Activated naive CD4-positive, alpha-beta T cell treated with anti-CD3 and anti-CD28 coated beads for 36 hours (primary cell): ENCODE measurements at places on chromosomes 13 and 19. TPM values are rescaled to one million over a fixed set of nuclear protein-coding genes. Genes with fewer than 3 reads are reported as not detected.

DNA sequence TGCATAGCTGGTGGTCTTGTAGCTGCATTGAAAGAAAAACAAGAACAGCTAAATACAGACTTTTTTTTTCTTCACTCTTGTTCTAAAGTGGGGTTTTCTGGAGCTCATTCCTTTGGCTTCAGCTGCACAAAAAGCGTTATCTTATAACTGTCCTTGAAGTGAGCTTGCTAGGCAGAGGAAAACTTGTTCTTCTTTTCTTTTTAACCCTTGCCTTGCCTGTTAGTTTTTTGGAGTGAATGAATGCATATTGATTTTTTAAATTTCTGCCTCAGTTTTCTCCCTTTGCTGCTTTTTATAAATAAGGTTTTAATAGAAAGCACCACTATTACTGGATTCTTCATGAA lies 1.5 kb downstream of the ZNF765 start:
- no peak for DNase-seq
- H3K36me3 ChIP-seq: peaks cover 34% of the 10 kb centered on the region
- H3K27ac ChIP-seq: no peak overlapping the region
- H3K4me3 ChIP-seq: peak overlapping the region; percentile 88

DNA sequence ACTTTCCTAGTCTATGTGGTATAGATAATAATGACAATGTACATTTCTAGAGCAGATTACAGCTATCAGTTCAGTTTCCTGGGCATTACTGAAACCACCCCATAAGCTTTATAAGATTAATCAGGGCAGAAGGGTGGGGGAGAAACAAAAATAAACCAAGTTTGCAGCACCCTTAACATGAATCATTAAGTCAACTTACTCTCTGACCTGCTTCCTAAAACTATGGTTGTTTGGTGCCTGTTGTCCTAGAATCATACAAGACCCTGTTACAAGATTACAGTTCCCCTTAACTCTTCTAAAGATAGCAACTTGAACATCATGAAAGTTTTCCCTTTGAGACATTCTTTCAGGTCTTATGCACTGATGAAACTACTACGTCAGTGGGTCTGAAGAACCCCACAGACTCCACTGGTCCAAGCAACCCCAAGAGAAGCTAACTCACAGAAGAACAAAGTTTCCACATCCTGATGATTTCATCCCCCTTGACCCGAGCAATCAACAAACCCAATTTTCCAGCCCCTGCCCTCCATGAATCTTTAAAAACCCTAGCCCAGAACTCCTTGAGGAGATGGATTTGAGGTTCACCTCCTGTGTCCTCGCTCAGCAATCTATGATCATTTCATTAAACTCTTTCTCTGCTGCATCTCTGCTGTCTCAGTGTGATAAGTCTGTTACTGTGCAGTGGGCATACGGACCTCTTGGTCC lies 336.5 kb downstream of the FOXO1 start:
- no peaks in the 10 kb centered on the region for H3K36me3 ChIP-seq
- H3K27ac ChIP-seq: no peak overlapping the region
- H3K4me1 ChIP-seq: peaks cover 30% of the 10 kb centered on the region
- DNase-seq: no peak
- no peaks in the 10 kb centered on the region for H3K27me3 ChIP-seq
- H3K4me3 ChIP-seq: no peak overlapping the region

GRCh38 chr13:74077792-74078191 lies 56.4 kb downstream of the KLF12 start:
- H3K4me3 ChIP-seq: no peak overlapping the region
- DNase-seq: no peak
- no peaks in the 10 kb centered on the region for H3K27me3 ChIP-seq

DNA sequence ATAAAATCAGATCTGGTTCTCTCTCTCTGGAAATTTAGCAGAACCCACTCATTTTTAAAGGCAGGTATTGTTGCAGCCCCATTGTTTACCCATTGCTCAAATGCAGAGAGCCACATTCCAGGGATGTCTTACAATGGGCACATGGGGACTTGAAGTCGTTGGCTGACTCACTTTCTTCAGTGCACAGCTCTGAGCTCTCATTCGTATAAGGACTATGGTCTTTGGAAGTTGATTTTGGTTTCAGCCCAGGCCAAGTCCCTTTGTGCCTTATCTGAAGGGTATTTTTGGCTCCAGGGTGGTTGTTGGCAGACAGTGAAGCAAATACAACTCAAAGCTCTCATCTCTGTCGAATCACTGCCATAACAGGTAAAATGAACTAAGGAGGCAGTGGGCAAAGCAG lies 47.3 kb upstream of the CLDN10 start:
- peaks cover 9% of the 10 kb centered on the region for H3K27me3 ChIP-seq
- no peak for DNase-seq
- no peaks in the 10 kb centered on the region for H3K4me1 ChIP-seq
- H3K27ac ChIP-seq: no peak overlapping the region

DNA sequence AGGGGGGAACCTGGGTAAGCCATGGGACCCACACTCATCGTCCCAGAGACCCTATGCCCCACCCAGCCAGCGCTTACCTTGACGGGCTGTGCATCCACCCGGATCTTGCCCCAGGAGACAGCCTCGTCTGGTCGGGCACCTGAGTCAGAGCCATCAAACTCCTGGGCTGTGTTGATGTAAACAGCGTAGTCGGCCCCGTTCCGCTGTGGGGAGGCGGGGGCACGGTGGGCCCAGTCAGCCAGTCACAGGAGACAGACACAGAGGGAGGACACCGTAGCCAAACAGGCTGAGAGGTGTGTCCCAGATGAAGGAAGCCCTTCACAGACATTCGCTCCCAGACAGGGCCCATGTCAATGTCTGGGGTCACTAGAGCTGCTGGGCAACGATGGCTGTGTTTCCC lies 5.7 kb downstream of the DHPS start:
- no peaks in the 10 kb centered on the region for H3K27me3 ChIP-seq
- peaks cover 36% of the 10 kb centered on the region for H3K36me3 ChIP-seq
- no peak for DNase-seq
- no peak overlapping the region for H3K27ac ChIP-seq
- H3K4me3 ChIP-seq: no peak overlapping the region
- peaks cover 27% of the 10 kb centered on the region for H3K4me1 ChIP-seq

- DNase-seq: no peak
- H3K36me3 ChIP-seq: no peaks in the 10 kb centered on the region
- H3K27me3 ChIP-seq: peaks cover 8% of the 10 kb centered on the region
- H3K4me1 ChIP-seq: no peaks in the 10 kb centered on the region
- H3K27ac ChIP-seq: no peak overlapping the region
- H3K4me3 ChIP-seq: no peak overlapping the region
These were observed 407.3 kb upstream of the SGCG start for GRCh38 chr13:22773465-22773864.

GRCh38 chr13:36630181-36630803 lies 43.5 kb upstream of the SERTM1 start:
- peaks cover 4% of the 10 kb centered on the region for H3K27me3 ChIP-seq
- no peak overlapping the region for H3K4me3 ChIP-seq
- H3K4me1 ChIP-seq: no peaks in the 10 kb centered on the region
- no peaks in the 10 kb centered on the region for H3K36me3 ChIP-seq
- DNase-seq: no peak

DNA sequence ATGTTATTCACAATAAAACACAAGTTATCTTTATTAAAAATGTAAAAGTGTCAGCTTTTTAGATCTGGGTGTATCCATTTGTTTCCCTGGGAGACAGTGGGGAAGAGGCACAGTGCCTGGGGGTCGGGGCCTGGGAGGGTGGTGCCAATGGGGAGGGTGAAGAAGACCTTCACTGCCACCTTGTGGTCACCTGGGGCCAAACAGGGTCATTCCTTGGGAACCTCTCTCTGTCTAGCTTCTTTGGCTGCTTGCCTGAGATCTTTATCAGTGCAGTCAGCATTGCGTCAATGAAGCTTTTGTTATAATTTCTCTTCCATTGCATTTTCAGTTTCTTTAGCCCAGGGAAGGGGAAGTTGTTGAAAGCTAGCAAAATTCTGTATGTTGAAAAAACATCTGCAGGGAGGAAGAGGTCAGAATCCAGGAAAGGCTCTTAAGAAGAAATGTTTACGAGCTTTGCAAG lies 39.1 kb downstream of the PCDH8 start:
- H3K27me3 ChIP-seq: peaks cover 8% of the 10 kb centered on the region
- H3K4me1 ChIP-seq: no peaks in the 10 kb centered on the region
- no peaks in the 10 kb centered on the region for H3K36me3 ChIP-seq
- H3K27ac ChIP-seq: no peak overlapping the region
- H3K4me3 ChIP-seq: no peak overlapping the region
- DNase-seq: peak; percentile 64

- no peak overlapping the region for H3K27ac ChIP-seq
- H3K4me3 ChIP-seq: no peak overlapping the region
- H3K36me3 ChIP-seq: no peaks in the 10 kb centered on the region
- no peak for DNase-seq
- H3K4me1 ChIP-seq: no peaks in the 10 kb centered on the region
These were observed 68.8 kb downstream of the ZNF536 start for GRCh38 chr19:30441011-30441410.

DNA sequence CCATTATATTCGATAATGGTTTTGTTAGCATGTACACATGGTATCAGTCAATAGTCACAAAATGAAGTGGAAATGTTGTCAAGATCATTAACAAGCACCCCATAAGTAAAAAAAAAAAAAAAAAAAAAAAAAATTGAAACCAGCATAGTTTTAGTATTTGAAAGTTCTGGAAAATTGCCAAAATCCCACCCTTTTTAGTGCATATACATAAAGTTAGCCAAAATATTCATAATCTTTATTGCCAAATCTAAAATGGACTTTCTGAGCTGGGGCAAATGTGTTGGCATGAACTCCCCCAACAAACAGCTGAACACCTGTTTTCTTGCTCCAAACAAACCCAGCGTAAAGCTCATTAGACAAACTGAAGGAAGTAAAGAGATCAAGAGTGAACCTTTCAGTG lies 73.9 kb downstream of the MZT1 start:
- no peak overlapping the region for H3K4me3 ChIP-seq
- H3K27me3 ChIP-seq: peaks cover 29% of the 10 kb centered on the region

- peaks cover 22% of the 10 kb centered on the region for H3K4me1 ChIP-seq
- no peak for DNase-seq
- H3K36me3 ChIP-seq: peaks cover 12% of the 10 kb centered on the region
- H3K27ac ChIP-seq: peak overlapping the region; percentile 94
These were observed 2.8 kb downstream of the SERTAD1 start for GRCh38 chr19:40422748-40423566.

DNA sequence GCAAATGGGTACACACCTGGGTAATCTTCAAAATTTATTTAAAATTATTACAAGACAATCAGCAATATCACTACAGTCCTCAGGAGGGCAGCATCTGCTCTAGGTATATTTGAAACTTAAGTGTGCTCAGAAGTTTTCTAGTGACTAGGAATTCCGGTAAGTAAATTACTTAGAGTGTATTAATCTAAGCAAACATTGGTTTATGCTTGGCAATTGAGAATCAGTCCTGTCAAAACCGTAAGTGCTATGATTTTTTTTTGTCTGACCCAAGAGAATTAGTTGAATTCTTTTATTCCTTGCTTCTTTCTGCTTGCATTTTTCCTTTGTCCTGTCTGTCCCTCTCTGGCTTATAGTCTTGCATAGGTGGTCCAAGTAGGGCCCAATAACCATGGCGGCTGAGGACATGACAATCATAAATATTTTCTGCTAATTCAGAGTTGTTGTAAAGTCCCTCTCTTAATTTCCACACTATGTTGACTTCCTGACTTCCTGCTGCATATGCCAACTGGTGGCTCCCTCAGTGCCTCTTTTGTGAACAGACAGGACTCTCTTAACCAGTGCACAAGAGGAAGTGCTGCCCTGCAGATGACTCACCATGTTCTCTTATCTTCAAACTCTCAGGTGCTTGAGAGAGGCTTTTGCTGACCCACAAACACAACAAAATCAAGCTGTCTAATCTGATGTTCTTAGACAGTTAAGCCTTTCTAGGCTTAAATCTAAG lies 82.2 kb downstream of the SLAIN1 start:
- H3K4me3 ChIP-seq: no peak overlapping the region
- H3K4me1 ChIP-seq: peaks cover 12% of the 10 kb centered on the region
- no peaks in the 10 kb centered on the region for H3K36me3 ChIP-seq
- peak; percentile 61 for DNase-seq

DNA sequence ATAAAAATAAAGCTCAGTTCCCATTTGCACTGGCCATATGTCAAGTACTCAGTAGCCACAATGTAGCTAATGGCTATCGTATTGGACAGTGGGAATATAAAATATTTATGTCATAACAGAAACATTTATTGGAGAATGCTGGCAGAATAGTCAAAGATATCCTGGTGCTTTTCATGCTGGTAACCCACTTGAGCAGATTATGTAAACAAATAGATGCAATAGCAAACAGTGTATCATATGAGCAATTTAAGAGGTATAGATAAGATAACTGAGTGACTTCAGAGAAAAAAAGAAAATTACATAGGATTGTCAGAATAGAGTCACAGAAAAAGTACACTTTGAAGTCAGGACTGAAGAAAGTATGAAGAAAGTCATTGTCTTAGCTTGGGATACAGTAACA lies 426.6 kb downstream of the NDFIP2 start:
- no peak for DNase-seq
- no peak overlapping the region for H3K4me3 ChIP-seq
- no peaks in the 10 kb centered on the region for H3K4me1 ChIP-seq
- no peak overlapping the region for H3K27ac ChIP-seq
- H3K36me3 ChIP-seq: no peaks in the 10 kb centered on the region

GRCh38 chr13:75547917-75548316 lies 1.7 kb upstream of the UCHL3 start:
- no peak overlapping the region for H3K4me3 ChIP-seq
- H3K4me1 ChIP-seq: peaks cover 29% of the 10 kb centered on the region
- DNase-seq: no peak
- H3K27ac ChIP-seq: no peak overlapping the region

DNA sequence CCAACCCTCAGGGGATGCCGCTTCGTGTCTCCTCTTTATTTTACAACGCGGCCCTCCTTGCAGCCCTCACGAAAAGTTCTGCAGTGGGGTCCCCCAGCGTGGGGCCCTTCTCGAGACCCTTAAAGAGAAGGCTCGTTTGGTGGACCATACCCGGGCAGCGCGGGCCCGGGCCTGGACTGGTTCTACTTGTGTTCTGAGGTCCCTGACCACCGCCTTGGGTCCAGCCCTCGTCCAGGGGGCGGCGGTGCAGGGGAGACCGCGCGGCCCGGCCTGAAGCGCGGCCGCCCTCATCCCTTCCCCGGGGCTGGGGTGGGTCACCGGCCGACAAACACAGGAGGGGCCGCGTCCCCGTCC lies 400 bp upstream of the SERP2 start:
- peaks cover 47% of the 10 kb centered on the region for H3K27me3 ChIP-seq
- H3K4me3 ChIP-seq: no peak overlapping the region
- no peaks in the 10 kb centered on the region for H3K36me3 ChIP-seq
- peaks cover 11% of the 10 kb centered on the region for H3K4me1 ChIP-seq

Gene KCNK6
- total RNA-seq: 4.7 TPM

Gene FKBP8
- 161 TPM for total RNA-seq

Gene ZNF576
- 11.7 TPM for total RNA-seq

Gene HCST
- total RNA-seq: 11.7 TPM

Gene CACNG8
- not detected for total RNA-seq

Gene DNAAF3
- total RNA-seq: not detected

Gene ZNF816
- total RNA-seq: 10.4 TPM

Gene KLK15
- not detected for total RNA-seq

Gene TEX26
- total RNA-seq: not detected

Gene CHST8
- total RNA-seq: not detected

Gene CCDC70
- not detected for total RNA-seq

Gene TEAD2
- total RNA-seq: not detected
